ENCODE measurements at places on chromosomes 13 and 19. TPM values are rescaled to one million over a fixed set of nuclear protein-coding genes. Genes with fewer than 3 reads are reported as not detected.

Gene SEMA6B
- total RNA-seq = 0.49 TPM

Gene PGLYRP2
- total RNA-seq = not detected

Gene IGFL3
- not detected for total RNA-seq

Gene SLC25A41
- total RNA-seq = not detected

Gene GARIN5A
- total RNA-seq = 7.4 TPM

Gene IQCN
- 1.1 TPM for total RNA-seq

Gene ETV2
- 0.49 TPM for total RNA-seq

Gene ANKRD24
- under 0.01 TPM for total RNA-seq

Gene IZUMO2
- total RNA-seq = not detected

Gene UBL3
- 9.6 TPM for total RNA-seq

Measured in mesangial cell (primary cell).